ENCODE measurements at places on chromosomes 2 and 18.
A peak's percentile ranks its signal among the peaks of the same experiment; 100 is the strongest.

DNA sequence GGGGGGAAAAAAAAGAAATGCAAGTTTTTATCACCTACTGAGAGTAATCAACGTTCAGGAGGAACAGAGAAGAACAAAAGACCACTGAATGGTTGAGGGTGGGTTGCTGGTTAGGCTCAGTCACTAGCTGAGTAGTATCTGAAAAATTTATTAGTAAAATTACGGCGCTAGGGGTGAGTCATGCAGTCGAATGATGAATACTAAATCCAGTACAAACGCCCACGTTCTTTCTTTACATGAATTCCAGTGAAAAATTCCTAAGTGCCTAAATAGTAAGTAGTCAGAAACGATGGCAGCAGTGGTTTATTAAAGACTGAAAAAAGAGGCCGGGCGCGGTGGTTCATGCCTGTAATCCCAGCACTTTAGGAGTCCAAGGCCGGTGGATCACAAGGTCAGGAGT, 52.0 kb downstream of the TEKT4 start:
- no peak for DNase-seq

DNA sequence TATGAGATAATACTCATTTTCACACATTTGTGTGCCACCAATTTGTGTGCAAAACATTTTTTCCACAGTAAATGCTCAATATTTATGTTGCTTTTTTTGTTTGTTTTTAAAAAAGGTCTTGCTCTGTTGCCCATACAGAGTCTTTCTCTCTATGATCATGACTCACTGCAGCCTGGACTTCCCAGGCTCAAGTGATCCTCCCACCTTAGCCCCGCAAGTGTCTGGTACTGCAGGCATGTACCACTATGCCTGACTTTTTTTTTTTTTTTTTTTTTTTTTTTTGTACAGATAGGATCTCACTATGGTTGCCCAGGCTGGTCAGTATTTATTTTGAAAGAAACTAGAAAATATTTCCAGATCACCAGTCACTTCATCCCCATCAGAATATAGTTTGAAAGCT, 297.8 kb upstream of the GYPC start:
- DNase-seq, result no peak

GRCh38 chr18:44938720-44939665, 258.3 kb downstream of the SETBP1 start:
- DNase-seq, result no peak

DNA sequence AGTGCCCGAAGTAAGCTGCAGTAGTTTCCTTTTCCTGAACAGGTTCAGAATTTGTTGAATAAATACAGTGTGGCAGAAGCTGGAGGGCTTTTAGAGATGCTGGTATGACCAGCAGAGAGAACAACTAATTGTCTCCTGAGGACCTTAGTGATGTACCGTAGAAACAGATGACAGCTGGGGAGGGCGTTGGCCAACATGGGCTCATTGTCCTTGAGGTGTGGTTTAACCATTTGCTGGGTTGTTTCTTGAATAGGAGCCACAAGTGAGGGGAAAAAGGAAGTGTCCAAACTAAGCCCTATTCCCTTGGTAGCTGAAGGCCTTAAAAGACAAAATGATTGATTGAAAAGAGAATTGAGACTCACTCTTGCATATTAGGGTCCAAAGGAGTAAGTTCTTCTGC, 11.7 kb upstream of the FAM228A start:
- no peak for DNase-seq

- no peak for DNase-seq
These were observed 99.9 kb upstream of the ZFP36L2 start for GRCh38 chr2:43326101-43326825.

DNA sequence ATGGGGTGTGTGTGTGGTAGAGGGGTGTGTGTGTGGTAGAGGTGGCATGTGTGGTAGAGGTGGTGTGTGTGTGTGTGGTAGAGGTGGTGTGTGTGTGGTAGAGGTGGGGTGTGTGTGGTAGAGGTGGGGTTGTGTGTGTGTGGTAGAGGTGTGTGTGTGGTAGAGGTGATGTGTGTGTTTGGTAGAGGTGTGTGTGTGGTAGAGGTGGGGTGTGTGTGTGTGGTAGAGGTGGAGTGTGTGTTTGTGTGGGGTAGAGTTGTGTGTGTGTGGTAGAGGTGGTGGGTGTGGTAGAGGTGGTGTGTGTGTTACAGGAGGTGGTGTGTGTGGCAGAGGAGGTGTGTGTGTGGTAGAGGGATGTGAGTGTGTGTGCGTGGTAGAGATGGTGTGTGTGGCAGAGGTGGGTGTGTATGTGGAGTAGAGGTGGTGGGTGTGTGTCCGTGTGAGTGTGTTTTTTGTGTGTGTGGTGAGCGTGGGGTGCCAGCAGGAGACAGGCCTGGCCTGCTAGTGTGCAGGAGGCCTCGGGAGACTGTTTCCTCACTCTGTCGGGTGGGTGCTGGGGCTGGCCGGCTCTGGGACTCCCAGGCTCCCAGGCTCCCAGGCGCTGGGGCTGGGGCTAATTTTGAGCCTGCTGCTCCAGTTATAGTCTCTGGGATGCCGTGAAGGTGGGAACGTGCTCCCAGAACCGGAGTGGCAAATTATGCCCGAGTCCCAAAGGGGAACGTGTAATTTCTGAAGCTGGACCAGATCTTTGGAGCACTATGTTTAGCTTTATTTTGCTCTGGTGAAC, 165.2 kb downstream of the DYSF start:
- DNase-seq, result no peak

DNA sequence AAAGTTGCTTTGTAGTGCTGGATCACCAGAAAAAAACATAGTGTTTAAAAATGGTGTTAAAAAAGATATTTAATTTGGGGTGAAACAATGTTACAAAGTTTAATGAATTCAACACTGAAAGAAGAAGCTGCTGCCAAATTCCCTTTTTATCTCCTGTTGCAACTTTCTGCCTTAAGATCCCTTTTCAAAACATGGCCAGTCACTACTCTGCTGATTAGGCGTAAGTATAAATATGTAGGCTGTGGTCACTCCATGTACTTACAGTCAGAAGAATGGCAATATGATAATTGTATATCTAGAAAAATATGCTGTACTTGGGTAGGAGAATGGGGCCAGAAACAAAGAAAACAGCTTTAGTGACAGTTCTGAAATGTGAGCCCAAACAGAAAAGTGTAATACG, 123.5 kb upstream of the ZBTB14 start:
- no peak for DNase-seq

GRCh38 chr2:195535911-195536522, 121.0 kb upstream of the SLC39A10 start:
- DNase-seq, result peak; percentile 93

GRCh38 chr2:105845976-105846375, 101.3 kb downstream of the NCK2 start:
- DNase-seq, result no peak

GRCh38 chr2:217250013-217250524, 390.2 kb upstream of the TNP1 start:
- DNase-seq, result no peak

DNA sequence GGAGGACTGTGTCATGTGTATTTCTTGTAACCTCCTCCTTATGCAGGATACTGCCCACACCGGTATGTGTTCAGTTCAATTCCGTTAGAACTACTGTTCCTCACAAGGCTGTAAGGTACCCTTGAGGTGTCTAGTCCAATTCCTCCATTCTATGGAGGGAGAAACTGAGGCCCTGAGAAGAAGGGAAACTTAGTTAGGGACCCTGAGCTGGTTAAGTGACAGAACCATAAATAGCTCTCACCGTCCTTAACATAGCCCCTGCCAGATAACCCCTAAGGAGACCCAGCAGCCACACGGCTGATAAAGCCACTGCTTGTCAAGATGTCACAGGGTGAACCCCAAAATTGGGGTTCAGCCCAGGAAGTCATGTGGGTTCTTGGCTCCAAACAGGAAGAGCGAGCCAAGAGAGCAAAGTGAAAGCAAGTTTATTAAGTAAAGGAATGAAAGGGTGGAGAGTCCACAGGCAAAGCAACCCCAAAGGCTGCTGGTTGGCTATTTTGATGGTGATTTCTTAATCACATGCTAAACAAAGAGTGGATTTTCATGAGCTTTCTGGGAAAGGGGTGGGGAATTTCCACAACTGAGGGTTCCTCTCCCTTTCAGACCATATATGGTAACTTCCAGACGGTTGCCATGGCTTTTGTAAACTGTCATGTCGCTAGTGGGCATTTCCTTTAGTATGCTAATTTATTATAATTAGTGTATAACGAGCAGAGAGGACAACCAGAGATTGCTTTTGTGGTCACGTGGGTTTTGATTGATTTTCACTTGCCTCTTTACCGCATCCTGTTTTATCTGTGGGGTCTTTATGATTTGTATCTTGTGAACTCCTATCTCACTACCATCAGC, 83.4 kb upstream of the RTN4 start:
- DNase-seq, result peak; percentile 95

- no peak for DNase-seq
These were observed 674.0 kb downstream of the PLCL1 start for GRCh38 chr2:198478361-198478760.

DNA sequence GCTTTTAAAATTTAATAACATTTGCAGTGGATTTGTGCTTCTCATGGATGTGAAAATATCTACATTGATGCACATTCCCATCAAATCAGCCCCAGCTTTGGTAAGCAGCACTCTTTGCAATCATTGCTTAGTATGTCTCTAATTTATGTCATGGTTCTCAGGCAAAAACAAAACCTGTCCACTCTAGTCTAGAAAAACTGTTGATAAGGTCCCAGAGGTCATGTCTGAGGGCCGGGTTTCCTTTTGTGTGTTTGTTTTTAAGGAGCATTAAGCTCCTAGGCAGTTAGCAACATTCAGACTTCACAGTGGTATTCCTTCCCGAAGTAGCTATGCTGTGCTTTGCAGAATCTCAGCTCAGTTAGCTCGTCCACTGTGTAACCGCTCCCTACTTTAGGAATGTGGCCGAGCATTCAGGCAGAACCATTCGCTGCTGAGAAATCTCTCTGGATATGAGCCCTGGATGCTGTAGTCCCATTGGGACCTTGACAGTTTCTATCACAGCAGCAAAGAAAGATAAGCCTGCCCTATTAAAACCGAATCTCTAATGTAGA, 4.0 kb downstream of the DIPK1C start:
- no peak for DNase-seq

DNA sequence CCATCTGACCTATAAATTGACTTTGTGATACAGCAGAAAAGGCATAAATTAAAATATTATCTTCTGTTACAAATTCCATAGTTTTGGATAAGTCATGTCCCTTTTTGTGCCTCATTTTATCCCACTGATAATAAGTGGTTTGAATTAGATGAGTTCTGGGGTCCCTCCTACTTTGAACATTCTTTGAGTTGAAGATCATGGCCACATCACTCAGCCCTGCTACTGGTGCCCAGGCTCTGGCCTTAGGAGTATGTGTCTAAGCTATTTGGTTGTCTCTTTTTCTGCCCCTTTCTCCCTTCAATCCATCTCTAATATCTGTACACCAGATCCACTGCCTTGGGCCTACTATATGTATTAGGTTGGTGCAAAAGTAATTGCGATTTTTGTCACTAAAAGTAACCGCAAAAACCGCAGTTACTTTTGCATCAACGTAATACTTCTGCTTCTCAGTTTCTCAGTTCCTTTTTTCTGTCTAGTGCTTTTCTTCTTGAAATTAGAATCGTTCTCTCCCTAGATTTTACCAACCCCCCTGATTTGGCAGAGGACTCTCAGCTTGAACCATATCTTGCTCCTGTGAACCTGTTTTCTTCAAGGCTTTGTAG, 362.5 kb upstream of the TNP1 start:
- DNase-seq, result peak; percentile 89

- DNase-seq, result no peak
These were observed 1660.6 kb upstream of the NXPH2 start for GRCh38 chr2:140440815-140441214.

GRCh38 chr18:48845174-48845573, 105.6 kb downstream of the SMAD7 start:
- no peak for DNase-seq

DNA sequence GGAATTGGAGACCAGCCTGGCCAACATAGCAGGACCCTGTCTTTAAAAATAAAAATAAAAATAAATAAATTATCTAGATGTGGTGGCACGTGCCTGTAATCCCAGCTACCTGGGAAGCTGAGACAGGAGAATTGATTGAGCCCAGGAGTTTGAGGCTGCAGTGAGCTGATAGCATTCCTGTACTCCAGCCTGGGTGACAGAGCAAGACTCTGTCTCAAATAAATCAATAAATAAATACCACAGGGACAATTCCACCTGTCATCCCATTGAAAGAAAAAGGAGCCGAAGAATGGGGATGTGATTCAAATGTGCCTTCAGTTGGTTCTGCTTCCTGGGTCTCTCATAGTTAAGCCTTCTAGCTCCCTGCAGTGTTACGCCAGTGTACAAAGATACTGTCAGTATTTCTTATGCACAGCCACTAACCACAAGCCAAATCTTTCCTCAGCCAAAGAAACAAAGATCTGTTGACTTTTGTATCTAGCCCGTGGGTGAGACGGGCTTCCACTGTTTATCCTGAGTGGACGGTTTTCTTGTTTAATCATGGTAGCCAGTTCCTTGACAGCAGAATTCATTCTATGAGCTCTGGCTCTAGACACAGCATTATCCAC, 12.6 kb downstream of the LGALSL start:
- no peak for DNase-seq

GRCh38 chr2:161036926-161037325, 123.3 kb upstream of the TANK start:
- no peak for DNase-seq

DNA sequence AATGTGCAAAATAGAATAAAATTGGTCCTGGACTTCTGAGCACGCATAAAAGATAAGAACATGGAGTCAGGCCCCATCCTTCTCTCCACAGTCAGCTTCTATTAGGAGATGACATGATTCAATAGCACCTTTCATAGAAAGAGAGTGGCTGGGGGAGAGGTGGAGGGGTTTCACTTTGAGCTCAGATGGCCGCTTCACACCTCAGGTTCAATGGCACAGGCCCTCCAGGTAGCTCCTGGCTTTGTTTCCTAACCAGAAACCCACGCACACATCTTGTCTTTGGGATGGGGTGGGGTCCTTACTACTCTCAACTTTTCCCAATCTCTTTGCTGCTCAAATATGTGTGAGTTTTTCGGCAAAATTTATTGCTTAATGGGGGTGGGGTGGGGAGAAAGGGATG, 332.3 kb downstream of the CLIP4 start:
- no peak for DNase-seq
